ENCODE measurements at places on chromosomes 12 and 14. TPM values are rescaled to one million over a fixed set of nuclear protein-coding genes. Genes with fewer than 3 reads are reported as not detected.

GRCh38 chr14:105627701-105628100, 101.3 kb downstream of the TMEM121 start:
- DNase-seq: no peak
- no peak overlapping the region for H3K27ac ChIP-seq
- H3K27me3 ChIP-seq: peaks cover under 1% of the 10 kb centered on the region
- H3K4me1 ChIP-seq: no peaks in the 10 kb centered on the region

GRCh38 chr12:118986050-118986449, 4.7 kb downstream of the SRRM4 start:
- H3K4me1 ChIP-seq: no peaks in the 10 kb centered on the region
- H3K4me3 ChIP-seq: no peak overlapping the region
- no peaks in the 10 kb centered on the region for H3K27me3 ChIP-seq
- no peak for DNase-seq

- no peaks in the 10 kb centered on the region for H3K27me3 ChIP-seq
- H3K36me3 ChIP-seq: no peaks in the 10 kb centered on the region
- no peaks in the 10 kb centered on the region for H3K4me1 ChIP-seq
- H3K27ac ChIP-seq: no peak overlapping the region
- H3K4me3 ChIP-seq: no peak overlapping the region
Observed at GRCh38 chr14:48398675-48399282, 723.4 kb upstream of the MDGA2 start.

DNA sequence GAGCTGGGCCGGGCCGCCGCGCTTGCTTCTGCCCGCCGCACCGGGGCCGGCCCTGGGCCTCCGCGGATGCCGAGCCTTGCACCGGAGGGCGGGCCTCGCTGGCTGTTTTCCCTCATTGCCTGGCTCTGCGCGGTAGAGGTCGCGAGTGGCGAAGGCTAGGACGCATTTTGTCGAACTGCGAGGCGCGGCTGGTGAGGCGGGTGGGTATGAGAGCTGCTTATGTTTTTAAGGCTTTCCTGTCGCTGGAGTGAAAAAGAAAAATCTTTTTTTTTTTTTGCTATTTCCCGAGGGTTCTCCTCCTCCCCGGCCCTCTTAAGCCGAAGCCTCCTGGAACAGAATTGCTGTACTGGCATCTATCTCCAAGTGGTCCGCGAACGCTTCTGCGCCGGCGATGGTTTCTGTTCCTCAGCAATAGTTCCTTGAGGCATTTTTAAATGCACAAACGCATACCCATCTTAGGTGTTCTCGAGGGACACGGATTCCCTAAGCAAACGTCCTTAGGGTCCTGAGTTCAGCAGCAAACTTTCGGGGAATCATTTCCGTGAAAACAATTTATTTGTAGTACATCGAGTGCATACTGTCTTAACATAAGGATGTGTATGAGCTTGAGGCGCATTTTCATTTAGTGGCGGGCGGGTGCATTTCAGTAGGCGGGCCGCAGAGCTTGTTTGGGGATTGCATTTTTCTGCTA, 631 bp downstream of the RESF1 start:
- H3K4me3 ChIP-seq: peak overlapping the region; percentile 69
- H3K27ac ChIP-seq: peak overlapping the region; percentile 93
- peak; percentile 80 for DNase-seq
- peaks cover 4% of the 10 kb centered on the region for H3K36me3 ChIP-seq
- H3K27me3 ChIP-seq: no peaks in the 10 kb centered on the region

- H3K36me3 ChIP-seq: peaks cover 9% of the 10 kb centered on the region
- H3K4me1 ChIP-seq: no peaks in the 10 kb centered on the region
- DNase-seq: no peak
- H3K27ac ChIP-seq: no peak overlapping the region
Observed at GRCh38 chr12:48671231-48671856, 10.7 kb downstream of the KANSL2 start.

The AHSA1 gene
- total RNA-seq: 193 TPM

DNA sequence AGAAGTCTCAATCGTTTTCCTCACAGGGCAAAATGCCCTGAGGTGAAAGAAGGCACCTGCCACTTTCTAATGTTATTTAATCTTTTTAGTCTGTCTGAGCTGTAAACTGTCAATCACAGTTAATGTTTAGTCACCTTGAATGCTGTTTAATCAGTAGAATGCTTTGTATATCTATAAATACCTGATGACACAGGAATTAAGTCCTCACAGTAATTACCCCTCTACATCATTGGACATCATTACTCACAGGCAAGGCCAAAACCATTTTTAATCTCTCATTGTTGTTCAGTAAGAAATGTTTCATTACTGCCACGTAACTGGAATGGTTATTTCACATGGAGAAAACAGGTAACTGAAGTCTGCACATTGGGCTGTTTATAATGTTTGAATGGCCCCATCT, 178.8 kb downstream of the EXOC5 start:
- no peak overlapping the region for H3K4me3 ChIP-seq
- H3K27ac ChIP-seq: no peak overlapping the region
- no peak for DNase-seq
- no peaks in the 10 kb centered on the region for H3K36me3 ChIP-seq
- H3K4me1 ChIP-seq: no peaks in the 10 kb centered on the region

GRCh38 chr12:26017484-26018211, 59.2 kb downstream of the RASSF8 start:
- no peaks in the 10 kb centered on the region for H3K27me3 ChIP-seq
- H3K4me1 ChIP-seq: no peaks in the 10 kb centered on the region
- no peak overlapping the region for H3K27ac ChIP-seq
- no peak overlapping the region for H3K4me3 ChIP-seq
- H3K36me3 ChIP-seq: no peaks in the 10 kb centered on the region

DNA sequence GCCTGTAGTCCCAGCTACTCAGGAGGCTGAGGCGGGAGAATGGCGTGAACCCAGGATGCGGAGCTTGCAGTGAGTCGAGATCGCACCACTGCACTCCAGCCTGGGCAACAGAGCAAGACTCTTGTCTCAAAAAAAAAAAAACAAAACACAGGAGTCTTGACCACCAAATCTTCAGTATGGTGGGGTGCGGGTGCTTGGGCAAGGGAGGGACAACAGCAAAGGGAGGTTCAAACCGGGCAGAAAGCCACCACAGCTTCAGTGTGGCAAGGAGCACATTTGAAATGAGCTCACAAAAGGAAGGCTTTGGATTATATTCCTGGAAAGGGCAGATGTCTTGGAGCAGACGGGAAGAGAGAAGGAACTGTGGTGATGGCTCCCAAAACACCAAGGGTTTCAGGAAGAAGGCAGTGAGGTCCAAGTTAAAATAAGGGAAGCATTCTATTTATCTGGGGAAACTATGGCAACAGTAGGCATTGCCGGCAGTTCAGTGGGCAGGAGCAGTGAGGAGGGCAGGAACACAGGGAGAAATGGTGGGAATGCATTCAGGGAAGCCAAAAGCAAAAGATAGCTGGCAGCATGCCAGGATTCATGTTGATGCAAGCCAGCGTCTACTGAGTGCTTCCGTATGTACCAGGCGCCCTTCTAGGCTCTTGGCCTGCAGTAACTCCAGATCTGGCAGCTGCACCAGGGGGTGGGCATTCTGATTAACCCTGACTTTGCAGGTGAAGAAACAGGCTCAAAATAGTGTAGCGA, 51.0 kb upstream of the SRSF5 start:
- no peaks in the 10 kb centered on the region for H3K27me3 ChIP-seq
- DNase-seq: no peak

- no peaks in the 10 kb centered on the region for H3K4me1 ChIP-seq
- no peak overlapping the region for H3K4me3 ChIP-seq
- H3K27ac ChIP-seq: no peak overlapping the region
Observed at GRCh38 chr12:90020436-90020835, 311.8 kb upstream of the ATP2B1 start.

GRCh38 chr14:68795597-68796417, 2.9 kb upstream of the ZFP36L1 start:
- H3K4me1 ChIP-seq: peaks cover 10% of the 10 kb centered on the region
- peaks cover 2% of the 10 kb centered on the region for H3K36me3 ChIP-seq
- H3K27ac ChIP-seq: peak overlapping the region; percentile 96

DNA sequence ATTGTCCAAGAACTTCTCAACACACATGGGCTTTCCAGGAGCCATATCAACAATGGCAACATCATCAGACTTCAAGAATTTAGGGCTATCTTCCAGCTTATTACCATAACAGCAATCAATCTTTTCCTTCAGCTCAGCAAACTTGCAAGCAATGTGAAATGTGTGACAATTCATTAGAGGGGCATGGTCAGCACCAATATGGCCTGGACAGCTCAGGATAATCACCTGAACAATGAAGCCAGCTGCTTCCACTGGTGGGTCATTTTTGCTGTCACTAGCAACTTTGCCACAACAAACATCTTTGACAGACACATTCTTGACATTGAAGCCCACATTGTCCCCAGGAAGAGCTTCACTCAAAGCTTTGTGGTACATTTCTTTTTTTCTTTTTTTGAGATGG, 5.9 kb upstream of the NEDD1 start:
- H3K4me3 ChIP-seq: no peak overlapping the region
- H3K4me1 ChIP-seq: no peaks in the 10 kb centered on the region
- H3K27me3 ChIP-seq: no peaks in the 10 kb centered on the region
- DNase-seq: no peak

The RAD9B gene
- total RNA-seq: 3.8 TPM

The OTOGL gene
- 0.72 TPM for total RNA-seq

GRCh38 chr14:22549981-22550673, 38.9 kb downstream of the DAD1 start:
- H3K27ac ChIP-seq: peak overlapping the region; percentile 94
- no peaks in the 10 kb centered on the region for H3K36me3 ChIP-seq
- no peak overlapping the region for H3K4me3 ChIP-seq
- peaks cover 33% of the 10 kb centered on the region for H3K4me1 ChIP-seq
- DNase-seq: no peak

DNA sequence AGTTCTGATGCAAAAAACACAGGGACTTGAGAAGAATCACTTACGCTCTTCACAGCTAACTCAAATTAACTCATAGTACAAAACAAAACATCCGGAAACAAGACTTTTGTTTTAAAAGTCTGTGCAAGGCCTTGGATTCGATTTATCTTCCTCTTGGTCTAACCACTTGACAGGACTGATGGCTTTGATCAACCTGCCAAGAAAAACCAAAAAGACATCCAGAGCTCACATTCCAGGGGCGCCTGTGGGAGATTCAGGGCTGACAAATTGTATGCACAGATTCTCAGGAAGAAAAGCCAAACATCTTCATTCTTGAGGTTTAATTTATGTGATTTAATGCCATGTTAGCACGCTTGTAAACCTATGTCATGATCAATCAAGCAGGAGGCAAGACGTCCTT, 129.1 kb upstream of the TMCC3 start:
- no peak overlapping the region for H3K27ac ChIP-seq
- no peak overlapping the region for H3K4me3 ChIP-seq
- no peaks in the 10 kb centered on the region for H3K36me3 ChIP-seq
- DNase-seq: no peak

DNA sequence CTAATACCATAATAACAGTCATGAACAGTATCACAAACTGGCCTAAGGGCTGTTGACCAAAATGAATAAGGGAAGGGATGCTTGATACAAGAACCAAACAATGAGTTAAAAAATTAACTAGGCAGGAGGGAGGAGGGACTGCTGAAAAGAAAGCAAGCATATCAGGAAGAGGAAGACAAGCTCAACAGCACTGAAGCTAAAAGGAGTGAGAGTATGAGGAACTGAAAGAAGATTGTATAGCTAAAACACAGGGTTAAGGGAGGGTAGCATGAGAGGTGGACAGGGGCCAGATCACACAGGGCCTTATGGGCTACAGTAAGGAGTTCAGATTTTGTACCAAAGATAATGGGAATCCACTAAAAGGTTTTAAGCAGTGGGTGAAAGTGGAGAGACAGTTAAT, 34.1 kb downstream of the ITGA7 start:
- no peak for DNase-seq
- peaks cover 9% of the 10 kb centered on the region for H3K4me1 ChIP-seq
- H3K27me3 ChIP-seq: no peaks in the 10 kb centered on the region
- no peak overlapping the region for H3K27ac ChIP-seq
- H3K36me3 ChIP-seq: no peaks in the 10 kb centered on the region

The PHETA1 gene
- total RNA-seq: 17.2 TPM

The CMTM5 gene
- not detected for total RNA-seq

DNA sequence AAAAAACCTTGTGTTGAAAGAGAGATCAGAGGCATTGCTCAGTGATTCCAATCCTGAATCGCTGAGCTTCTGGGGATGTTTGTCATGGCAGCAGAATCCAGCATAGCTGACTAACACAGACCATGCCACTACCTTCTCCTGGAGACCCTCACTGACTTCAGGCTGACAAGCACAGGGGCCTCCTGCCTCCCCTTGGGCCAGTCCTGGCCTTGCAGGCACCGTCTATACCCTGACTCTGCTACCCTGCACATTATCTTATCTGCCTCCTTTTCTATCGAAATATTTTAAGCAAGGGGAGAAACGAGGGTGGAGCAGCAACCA, 139.8 kb downstream of the KIF26A start:
- H3K36me3 ChIP-seq: no peaks in the 10 kb centered on the region
- DNase-seq: no peak
- H3K4me3 ChIP-seq: no peak overlapping the region
- no peaks in the 10 kb centered on the region for H3K27me3 ChIP-seq
- no peak overlapping the region for H3K27ac ChIP-seq

The KCNK10 gene
- 3.7 TPM for total RNA-seq

GRCh38 chr12:105622220-105622619, 291.7 kb downstream of the C12orf75 start:
- no peaks in the 10 kb centered on the region for H3K36me3 ChIP-seq
- H3K27me3 ChIP-seq: no peaks in the 10 kb centered on the region
- peaks cover 3% of the 10 kb centered on the region for H3K4me1 ChIP-seq
- no peak overlapping the region for H3K27ac ChIP-seq
- no peak for DNase-seq

- no peaks in the 10 kb centered on the region for H3K4me1 ChIP-seq
- no peak for DNase-seq
- no peak overlapping the region for H3K27ac ChIP-seq
- no peak overlapping the region for H3K4me3 ChIP-seq
Observed at GRCh38 chr12:127811988-127812387, 455.0 kb upstream of the TMEM132C start.
